ENCODE measurements at places on chromosomes 5 and 9. TPM values are rescaled to one million over a fixed set of nuclear protein-coding genes. Genes with fewer than 3 reads are reported as not detected.

DNA sequence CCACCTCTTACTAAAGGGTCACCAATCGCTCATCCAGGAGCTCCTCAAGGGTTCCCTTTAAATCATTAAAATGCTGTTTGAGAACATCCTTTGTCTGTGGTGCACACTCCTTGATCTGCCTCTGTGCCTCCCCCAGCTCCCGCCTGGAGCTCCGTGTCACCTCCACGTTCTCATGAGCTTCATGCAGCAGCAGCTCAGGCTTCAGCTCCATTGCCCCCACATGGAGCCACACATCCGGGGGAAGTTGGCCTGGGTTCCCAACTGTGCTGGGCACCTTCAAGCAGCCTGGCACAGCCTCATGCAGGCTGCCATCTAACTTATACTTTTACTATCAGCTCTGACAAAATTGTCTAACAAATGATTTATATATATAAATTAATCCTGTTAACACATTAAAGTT is 585.8 kb upstream of the FAM174A start:
- DNase-seq, result no peak

GRCh38 chr9:131173995-131174394 is 48.6 kb downstream of the NUP214 start:
- DNase-seq, result no peak

ERCC8 gene
- 15.8 TPM for total RNA-seq

CCNB1 gene
- total RNA-seq, result 2.5 TPM

- DNase-seq, result no peak
Observed at GRCh38 chr5:41843456-41844370, 26.5 kb downstream of the OXCT1 start.

DNA sequence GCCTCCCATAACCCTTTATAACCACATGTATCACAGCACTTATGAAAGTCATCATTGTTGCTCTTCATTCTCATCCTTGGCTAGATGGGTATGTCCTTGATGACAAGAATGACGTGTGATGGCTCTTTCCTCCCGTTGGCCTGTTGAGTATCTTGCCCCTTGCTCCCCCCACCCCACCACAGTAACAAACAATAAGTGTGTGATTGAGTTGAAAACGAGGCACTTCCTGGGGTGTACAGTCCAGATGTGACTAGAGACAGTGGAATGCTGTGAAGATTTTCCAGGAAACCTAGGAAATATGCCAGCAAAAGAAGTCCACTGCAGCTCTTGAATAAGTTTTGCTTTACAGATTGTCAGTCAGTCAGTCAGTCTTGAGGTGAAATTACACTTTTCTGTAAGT is 262.5 kb downstream of the ELAVL2 start:
- no peak for DNase-seq

- no peak for DNase-seq
Observed at GRCh38 chr5:102554082-102554481, 55.3 kb upstream of the SLCO6A1 start.

DNA sequence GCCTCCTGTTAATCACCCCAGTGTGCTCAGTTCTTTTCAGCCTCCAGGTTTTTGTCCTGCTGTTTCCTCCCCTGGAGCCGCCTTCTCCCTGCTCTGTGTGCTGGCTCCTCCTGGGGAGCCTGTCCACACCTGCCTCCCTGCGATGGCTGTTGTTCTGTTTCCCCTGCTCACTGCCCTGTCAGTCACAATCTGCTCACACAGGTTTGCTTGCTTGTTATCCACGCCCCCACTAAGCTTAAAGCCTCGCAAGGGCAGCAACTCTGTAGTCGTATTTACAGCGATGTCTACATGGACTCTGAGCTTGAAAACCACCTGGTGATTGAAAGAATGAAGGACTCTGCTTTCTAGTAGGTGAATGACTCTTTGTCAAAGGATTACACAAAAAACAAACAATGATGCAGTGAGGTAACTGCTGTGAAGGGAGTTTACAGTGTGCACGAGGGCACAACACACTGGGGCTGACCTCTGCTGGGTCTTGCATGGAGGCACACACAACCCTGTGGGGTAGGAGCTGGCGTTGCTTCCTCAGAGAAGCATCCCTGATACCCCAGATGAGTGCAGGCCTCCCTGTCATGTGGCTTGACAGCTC is 39.6 kb upstream of the TEX48 start:
- DNase-seq, result no peak

- DNase-seq, result no peak
Observed at GRCh38 chr9:133378408-133378962, 2.3 kb downstream of the STKLD1 start.

ZNF454 gene
- 4.7 TPM for total RNA-seq

RNF180 gene
- 20.7 TPM for total RNA-seq

DNA sequence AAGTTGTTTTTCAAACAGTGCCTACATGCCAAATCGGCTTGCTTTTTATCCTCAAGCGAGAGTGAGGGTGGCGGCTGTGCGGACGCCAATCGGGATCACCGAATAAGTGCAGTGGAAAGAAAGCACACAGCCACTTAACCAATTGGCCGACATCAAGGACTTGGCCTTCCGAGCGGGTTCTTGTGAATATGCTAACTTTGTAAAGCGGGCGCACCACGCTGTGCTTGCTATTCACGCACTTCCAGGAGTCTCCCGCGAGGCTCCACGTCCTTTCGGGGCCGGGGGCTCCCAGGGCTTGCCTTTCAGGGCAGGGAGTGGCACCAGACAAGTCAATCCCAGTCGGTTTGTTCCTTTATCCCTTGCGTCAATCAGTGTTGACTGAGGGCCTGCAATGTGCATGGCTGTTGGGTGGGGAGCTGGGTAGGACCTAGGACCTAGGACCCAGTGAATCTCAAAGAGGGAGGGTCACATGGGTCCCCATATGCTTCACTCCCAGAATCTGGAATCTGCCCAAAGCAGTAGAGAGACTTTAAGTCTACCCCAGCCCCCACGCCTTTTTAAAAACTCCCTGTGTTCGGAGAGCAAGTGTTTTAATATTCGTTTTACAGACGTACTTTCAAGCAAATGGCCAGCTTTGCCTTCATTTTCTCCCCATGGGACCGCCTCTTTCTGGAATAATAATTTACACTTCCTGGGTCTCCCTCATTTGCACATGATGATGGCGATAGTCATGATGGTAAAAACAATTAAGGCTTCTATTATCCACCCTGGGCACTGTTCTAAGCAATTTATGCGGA is 2.0 kb upstream of the GCNT4 start:
- no peak for DNase-seq

DNA sequence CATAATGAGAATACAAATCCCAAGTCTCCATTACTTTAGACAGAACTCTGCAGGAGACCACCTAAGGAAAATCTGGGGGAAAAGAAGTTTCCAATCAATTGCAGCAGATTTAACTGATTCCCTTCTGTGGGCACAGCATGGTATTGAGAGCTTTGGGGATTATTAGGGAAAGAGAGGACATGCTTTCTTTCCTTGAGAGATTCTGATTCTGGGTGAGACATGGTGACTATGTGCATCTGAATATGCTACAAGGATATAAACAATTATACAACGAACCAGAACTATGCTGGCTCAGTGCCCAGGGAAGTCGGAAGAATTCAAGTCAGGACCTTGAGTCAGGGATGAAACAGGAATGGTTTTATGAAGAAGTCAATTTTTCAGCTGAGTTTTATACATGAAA is 183.7 kb downstream of the PDE4D start:
- no peak for DNase-seq

DNA sequence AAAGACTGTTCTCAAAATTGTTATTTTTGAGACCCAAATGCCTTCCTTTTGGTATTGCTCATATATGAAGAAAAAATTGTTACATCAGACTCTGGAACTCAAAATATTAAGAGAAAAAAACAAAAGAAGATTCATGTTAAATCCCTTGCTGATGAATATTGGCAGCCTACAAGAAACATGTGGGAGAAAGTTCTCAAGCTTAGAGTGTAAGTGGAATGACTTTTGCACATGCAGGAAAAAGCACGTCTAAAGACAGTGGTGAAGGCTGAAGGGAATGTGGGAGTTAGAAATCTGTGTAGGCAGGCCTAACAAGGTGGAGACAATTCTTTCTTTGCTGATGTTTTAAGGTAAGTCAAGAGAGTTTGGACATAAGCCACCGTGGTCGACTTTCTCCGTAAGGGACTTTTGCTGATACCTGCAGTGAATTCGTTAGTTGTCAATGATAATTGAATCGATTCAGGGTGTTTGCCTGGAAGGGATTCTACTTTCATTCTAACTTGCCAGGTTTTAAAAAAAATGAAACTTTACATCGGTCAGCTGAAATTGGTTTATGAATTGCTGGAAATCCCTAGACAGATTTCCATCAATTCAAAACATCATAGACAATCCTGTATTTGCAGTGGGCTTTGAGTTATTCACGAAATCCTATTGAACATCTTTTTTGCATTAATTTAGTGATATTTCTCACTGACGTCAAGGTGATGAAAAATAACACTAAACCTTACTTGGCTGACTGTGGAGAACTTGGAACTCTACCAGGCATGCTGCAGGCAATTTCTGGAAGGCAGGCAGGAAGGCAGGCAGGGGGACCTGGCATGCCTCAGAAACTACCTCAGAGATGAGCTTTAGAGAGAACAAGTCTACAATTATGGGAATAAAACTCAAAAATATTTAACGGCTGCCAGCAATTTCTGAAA is 359.1 kb upstream of the ADAMTSL1 start:
- DNase-seq, result no peak

MYORG gene
- 20.8 TPM for total RNA-seq

MCIDAS gene
- not detected for total RNA-seq

DNA sequence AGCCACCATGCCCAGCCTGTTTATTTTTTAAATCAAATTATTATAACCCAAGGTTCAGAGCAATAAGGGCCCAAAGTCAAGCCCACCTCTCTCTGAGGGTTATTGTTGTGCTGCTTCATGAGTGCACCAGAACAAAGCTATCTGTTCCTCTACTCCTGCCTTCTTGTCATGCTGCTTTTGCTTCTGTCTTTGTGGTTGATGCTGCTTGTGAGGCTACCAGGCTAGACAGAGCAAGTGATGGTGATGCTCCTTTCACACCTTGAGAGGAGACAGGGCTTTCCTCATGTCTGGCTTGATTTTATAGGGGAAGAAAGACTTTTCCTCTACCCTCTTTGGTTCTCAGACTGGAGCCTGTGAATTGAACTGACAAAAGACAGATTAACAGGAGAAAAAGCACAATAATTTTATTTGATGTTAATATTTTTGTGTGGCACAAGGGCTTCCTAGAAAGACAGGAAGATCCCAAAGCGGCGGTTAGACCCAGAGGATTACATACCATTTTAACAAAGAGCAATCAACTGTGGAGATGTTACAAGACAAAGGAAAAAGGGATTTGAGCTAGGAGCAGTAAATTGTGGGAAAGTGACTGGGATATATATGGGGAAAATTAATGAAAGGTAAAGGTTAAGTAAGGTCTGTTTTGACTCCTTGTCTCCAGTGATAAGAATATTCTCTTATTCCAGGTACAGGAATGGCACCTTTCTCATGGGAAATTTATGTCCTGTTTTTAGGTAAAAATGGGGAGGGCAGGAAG is 4.4 kb upstream of the CD180 start:
- no peak for DNase-seq

FCN2 gene
- not detected for total RNA-seq

DNA sequence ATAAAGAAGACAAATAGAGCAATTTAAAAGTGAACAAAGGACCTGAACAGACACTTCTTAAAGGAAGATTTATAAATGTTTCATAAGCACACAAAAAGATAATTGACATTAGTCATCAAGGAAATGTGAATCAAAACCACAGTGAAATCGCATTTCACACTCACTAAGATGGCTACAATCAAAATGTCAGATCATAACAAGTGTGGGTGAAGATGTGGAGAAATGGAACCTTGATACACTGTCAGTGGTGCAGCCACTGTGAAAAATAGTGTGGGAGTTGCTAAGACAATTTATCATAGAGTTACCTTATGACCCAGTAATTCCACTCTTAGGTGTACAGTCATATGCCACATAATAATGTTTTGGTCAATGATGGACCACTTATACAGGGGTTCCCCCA is 54.5 kb upstream of the HTR4 start:
- DNase-seq, result no peak

DNA sequence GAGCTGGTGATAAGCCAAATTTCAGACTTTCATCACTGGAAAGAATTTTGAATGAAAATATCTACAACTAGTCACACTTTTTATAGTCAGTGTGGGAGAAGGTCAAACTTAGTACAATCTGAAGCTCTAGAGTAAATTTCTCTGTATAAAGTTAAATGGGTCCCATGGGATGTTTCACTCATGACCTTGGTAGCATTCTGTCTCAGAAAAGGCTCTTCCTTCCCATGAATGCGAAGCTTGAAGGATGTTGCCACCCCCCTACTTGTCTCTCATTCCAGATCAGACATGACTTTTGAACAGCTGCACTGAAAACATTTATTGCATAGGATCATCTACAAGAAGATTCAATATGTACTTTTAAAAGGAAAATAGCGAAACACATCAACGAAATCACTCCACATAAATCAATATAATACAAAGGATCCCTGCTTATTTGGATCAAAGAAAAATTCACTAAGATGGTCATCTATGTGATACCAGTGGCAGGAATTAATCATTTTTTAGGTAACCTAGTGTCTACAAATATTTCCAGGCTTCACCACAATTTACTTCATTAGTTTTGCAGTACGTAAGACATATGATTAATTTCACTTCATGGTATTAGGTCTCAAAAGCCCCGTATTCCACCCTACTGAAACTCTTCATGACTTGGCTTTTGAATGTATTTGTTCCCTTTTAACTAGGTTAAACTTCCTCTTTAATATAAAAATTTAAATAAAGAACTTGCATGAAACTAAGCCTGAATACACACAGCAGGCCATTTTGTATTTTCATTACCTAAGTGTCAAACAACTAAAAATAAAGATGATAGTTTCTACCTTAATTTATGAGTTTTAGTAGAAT is 4.4 kb downstream of the ST8SIA4 start:
- DNase-seq, result no peak
